ENCODE measurements at places on chromosomes 11 and 22. TPM values are rescaled to one million over a fixed set of nuclear protein-coding genes. Genes with fewer than 3 reads are reported as not detected.
A peak's percentile ranks its signal among the peaks of the same experiment; 100 is the strongest.

DNA sequence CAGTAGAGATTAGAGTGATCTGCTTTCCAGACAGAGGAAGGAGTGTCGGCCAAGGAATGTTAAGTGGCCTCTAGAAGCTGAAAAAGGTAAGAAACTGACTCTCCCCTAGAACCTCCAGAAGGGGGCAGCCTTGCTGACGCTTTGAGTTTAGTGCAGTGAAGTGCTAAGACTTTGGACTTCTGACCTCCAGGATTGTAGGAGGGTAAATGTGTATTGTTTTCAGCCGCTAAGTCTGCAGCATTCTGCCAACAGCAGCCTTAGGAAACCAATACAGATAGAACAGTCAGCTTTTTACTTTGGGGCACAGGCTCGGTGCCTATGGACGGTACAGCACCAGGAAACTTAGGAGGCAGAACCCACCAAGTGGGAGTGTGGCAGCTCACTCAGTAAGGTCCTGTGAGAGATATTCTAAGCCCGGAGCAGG is 3.6 kb upstream of the TBC1D22A start:
- peak; percentile 80 for DNase-seq

DNA sequence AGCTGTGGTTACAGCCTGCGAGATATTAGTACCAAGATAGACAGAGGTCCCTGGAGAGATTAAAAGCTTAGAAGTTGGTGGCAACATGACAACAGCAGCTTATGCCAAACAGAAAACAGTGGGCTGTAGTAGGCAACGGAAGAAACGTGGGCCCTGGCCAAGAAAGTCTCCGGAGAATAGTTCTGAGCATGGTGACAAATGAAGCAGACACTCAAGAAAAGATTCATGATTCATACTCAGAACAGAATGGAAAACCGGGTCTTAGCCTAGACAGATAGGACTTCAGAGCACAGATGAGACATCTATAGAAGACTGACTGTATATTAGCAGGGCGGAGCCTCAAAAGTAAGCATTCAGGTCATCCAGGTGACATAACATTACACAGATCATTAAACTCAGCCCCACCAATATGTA is 727.4 kb downstream of the ETS1 start:
- DNase-seq: no peak

Gene VSIG2
- 0.48 TPM for total RNA-seq

Gene PTPRCAP
- total RNA-seq: 2.6 TPM

Gene OR10A2
- not detected for total RNA-seq

Gene RAB38
- 20.4 TPM for total RNA-seq

Gene SGSM1
- 2.3 TPM for total RNA-seq

Gene SPA17
- 9.6 TPM for total RNA-seq
